Stimulated activated CD4-positive, alpha-beta T cell treated with anti-CD3 and anti-CD28 coated beads, Interleukin-1b, Interleukin-23, amount 100 ng/mL, for 1 hour (primary cell): ENCODE measurements at places on chromosomes 2 and 18.

- DNase-seq = no peak
Observed at GRCh38 chr2:64866797-64867196, 122.4 kb upstream of the SLC1A4 start.

GRCh38 chr18:23593720-23594119, 7.4 kb upstream of the NPC1 start:
- DNase-seq = no peak

GRCh38 chr2:12705742-12706141, 11.0 kb upstream of the TRIB2 start:
- no peak for DNase-seq

GRCh38 chr18:7684966-7685365, 117.8 kb downstream of the PTPRM start:
- DNase-seq = no peak

DNA sequence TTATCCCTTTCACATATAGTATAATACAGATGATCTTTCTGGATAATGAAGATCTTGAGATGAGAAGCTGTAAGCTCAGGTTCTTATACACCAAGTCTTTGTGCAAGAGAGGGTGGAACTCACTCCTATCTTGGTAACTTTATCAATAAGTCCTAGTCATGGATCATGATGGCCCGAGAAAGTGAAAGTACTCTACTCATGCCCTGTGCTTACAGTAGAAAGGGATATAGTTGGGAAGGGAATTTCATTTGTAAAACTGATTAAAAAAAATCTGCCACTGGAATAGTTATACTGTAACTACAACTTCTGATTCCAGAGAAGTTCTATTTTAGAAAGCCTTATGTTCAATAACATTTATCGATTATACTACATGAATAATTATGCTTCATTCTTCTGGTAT, 51.8 kb downstream of the MYO3B start:
- DNase-seq = no peak

GRCh38 chr2:107811411-107811810, 15.3 kb upstream of the RGPD4 start:
- no peak for DNase-seq

- no peak for DNase-seq
Observed at GRCh38 chr2:12721566-12722446, 5.1 kb downstream of the TRIB2 start.

DNA sequence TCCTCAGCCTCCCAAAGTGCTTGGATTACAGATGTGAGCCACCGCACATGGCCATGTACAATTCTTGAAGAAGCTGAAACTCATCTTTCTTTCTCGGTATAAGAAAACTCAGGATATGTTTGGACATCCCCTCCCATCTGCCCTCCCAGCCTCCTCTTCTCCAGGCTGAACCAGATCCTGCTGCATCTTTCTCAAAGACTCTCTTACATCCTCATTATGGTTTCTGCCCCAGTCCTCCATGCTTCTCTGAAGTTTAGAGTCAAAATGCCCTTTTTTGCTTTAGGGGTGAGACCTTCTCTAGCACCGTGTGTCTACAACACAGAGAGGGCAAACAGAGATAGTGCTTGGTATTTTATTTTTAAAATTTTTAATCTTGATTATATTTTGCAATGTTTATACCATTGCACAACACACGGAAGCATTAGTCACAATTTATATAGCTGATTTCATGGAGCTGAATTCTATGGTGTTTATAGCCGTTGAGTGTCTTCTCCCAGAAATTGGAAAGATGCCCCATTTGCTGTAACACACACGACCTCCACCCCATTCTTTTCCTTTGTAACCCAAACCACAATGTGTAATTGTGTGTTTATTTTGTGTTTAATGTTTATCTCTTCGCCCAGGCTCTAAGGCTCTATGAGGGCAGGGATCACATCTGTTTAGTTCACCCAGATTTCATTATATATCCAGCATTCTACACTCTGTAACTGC, 206.0 kb upstream of the TNP1 start:
- no peak for DNase-seq

- no peak for DNase-seq
Observed at GRCh38 chr2:47297767-47298425, 105.1 kb upstream of the MSH2 start.

DNA sequence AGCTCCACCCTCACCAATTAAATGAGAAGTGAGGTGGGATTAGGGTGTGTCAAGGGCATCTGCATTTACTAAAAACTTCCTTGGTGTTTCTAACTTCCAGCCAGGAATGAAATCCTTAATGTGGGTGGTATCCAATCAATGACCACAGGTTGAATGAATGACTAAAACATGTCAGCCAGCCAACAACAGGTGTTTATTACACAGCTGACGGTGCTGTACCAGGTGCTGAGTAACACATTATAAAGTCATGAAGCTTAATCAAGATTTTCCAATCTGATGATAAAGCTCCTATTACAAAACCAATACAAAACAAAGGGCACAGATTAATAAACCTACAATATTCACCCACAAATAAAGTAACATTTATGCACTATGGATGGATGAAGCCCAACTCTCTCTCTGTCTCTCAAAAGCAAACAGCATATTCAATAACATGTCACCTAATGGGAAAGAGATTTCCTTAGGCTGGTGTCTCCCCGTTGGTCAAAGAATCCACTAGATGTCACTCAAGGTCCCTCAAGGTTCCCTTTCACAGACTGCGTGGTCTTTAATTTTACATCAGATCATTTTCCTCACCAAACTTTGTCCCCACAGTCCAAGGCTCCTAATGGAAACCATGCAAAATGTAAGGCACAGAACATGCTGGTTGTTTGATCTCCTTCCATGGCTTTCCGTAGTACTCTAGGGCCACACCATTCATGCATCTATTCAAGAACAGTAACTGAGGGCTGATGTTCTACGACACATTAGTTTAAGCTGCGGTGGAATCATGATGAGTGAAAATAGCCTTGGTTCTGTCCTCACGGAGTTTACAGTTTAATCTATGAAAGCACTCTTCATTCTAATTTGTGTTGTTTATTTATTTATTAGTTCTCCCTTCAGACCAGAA, 6.4 kb upstream of the PTPN4 start:
- DNase-seq = no peak

DNA sequence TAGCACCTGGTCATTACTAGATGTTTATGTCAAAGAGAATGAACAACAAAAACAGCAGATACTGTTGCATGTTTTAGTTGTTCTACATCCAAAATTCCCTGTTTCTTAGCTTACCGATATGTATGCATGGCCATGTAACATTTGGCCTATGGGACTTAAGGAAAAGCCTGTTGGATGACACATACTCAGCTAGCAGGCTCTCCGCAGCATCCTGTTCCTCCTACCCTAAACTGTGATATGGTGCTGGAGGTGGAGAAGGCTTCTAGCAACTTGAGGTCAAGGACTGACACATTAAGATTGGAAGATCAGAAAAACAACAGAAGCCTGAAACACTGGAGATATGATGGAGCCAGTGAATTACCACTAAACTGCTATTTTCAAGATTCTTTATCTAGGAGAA, 537.8 kb downstream of the LRRTM4 start:
- DNase-seq = no peak

DNA sequence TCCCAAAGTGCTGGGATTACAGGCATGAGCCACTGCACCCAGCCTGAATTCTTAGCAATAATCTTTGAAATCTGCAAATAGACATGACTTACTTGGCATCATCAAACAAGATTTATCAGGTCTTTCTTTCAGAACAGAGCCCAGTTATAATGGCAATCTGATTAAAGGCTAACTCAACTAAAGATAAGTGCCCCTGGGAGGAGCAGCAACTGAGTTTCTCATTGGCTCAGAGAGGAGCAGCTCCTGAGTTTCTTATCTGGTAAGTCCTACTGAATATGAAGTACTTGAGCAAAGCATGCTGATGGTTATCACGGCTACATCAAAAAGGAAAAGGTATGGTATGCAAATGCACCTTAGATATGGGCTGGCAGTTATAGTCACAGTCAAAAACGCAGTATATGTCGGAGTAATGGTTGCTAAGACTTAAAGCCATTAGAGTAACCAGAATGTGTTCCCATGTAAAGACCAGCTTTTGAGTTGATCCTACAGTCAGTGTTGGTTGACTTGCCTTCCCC, 15.0 kb upstream of the AP1S3 start:
- no peak for DNase-seq

- DNase-seq = no peak
Observed at GRCh38 chr2:24285484-24286152, 74.7 kb downstream of the ITSN2 start.

- no peak for DNase-seq
Observed at GRCh38 chr2:126883666-126884040, 15.0 kb upstream of the TEX51 start.

GRCh38 chr18:35827275-35827902, 145.1 kb upstream of the RMP24 start:
- DNase-seq = no peak

GRCh38 chr2:39266916-39267434, 23.2 kb upstream of the CDKL4 start:
- no peak for DNase-seq

DNA sequence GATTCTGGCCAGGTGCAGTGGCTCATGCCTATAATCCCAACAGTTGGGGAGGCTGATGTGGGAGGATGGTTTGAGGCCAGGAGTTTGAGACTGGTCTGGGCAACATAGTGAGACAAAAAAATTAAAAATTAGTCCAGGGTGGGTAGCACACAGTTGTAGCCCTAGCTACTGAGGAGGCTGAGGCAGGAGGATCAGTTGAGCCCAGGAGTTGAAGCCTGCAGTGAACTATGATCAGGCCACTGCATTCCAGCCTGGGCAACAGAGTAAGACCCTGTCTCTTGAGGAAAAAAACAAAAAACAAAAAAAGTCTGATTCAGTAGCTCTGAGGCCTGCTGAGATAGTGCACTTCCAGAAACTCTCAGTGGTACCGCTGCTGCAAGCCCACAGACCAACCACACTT, 7.9 kb upstream of the TET3 start:
- no peak for DNase-seq

GRCh38 chr2:158600155-158600802, 143.5 kb downstream of the PKP4 start:
- DNase-seq = no peak

- DNase-seq = no peak
Observed at GRCh38 chr2:86671337-86671981, 47.8 kb upstream of the RNF103 start.

DNA sequence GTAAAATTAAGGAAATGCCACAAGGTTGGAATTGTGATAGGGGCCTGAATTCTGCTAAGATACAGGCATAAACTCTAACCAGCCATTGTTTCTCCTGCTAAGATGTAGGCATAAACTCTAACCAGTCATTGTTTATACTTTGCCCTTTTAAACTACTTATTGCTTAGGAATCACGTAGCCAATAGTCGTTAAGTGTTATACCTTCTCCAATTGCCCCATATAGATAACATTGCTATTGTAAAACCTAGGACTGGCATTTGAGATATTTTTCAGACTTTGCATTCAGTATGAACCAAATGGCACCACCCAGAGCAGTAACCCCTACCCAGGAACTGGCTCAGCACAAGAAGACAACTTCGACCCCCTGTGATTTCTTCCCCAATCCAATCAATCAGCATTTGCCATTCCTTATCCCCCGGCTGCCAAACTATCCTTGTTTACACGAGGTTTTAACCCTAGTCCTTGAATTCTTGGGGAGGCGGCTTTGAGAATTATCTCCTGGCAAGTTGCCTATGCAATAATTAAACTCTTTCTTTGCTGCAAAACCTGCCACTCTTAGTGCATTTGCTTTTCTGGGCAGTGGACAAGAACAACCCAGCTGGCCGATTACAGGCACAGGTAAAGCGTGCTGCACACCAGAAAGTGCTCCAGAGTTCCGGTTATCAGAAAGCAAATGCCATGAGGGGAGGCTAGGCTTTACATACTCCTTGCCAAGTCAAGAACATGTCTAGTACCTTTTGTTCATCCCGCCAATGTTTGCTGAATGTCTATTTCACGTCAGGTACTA, 167.6 kb downstream of the LAMA1 start:
- no peak for DNase-seq

GRCh38 chr18:79847606-79848293, 50.0 kb downstream of the KCNG2 start:
- no peak for DNase-seq

DNA sequence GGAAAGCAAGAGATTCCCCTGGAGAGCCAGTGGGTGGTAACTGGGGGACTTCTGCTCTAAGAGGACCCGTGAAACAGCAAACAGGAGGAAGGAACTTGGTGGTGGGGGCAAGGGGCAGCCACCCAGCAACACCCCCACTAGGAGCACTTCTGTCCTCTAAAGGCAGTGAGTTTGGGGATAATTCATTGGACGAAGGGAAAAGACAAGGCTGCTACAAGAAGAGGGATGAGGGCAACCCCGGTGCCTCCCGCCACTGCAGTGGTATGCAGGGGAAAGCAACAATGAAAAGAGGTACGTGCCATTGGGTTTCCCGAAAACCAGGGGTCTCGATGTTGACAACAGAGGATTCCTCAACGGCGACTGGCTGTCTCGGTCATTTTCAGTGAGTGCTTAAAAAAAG, 9.1 kb downstream of the RPL31 start:
- DNase-seq = no peak

DNA sequence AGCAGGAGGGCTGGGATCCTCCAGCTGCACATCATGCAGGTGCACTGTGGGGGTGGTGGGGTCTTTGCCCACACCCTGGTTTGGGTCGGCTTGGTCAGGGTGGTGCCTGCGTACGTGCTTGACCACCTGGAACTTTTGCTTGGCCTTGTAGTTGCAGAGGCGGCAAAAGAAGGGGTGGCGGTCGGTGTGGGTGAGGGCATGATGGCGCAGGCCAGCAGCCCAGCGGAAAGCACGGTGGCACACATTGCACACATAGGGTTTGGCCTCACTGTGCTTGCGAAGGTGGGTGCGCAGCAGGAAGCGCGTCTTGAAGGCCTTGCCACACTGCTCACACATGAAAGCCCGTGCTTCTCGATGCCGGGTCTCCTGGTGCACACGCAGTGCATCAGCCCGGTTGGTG, 21.1 kb downstream of the ZNF142 start:
- no peak for DNase-seq

GRCh38 chr2:233289648-233290047, 18.0 kb upstream of the SAG start:
- DNase-seq = no peak
